ENCODE measurements at places on chromosomes 5 and 9. TPM values are rescaled to one million over a fixed set of nuclear protein-coding genes. Genes with fewer than 3 reads are reported as not detected.
A peak's percentile ranks its signal among the peaks of the same experiment; 100 is the strongest.

- no peak for DNase-seq
Observed at GRCh38 chr5:51027271-51027670, 356.0 kb upstream of the ISL1 start.

GRCh38 chr9:18500451-18500850 lies 26.5 kb downstream of the ADAMTSL1 start:
- peak; percentile 87 for DNase-seq

- no peak for DNase-seq
Observed at GRCh38 chr9:111284703-111285102, 45.3 kb downstream of the OR2K2 start.

DNA sequence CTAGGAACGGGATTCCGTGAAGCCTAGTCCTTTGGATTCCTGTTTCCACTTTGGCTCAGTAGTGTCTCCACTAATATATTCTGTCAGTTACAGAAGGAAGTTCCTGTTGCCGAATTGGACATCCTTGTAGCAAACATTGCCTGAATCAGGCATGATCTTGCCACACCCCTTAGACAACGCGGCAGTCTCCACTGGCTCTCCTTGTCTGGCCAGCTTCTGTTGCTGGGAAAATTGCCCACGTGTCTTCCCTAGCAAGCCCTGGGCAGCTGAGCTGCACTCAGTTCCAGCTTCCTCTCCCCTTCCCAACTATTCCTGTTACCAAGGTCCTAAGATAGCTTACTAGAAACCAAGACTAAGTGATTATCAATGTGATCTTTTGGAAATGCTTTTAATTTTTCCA lies 316.6 kb upstream of the RIOK2 start:
- no peak for DNase-seq

DNA sequence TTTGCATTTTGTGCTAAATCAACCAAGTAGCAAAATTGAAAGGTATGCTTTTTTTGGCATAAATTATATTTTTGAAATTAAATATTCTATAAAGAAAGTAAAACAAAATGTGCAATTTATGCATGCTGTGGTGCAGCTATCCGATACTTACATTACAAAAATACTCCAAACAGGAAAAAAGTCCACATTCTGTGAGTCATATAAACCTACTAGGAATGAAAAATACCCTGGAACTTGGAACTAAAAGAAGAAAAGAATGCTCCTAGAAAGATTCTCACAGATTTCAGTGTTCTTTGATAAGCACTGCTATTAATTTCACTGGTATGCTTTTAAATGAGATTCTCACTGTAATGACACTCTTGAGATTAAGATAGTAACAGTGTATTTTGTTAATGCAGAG lies 92.6 kb downstream of the OSMR start:
- no peak for DNase-seq

- peak; percentile 76 for DNase-seq
Observed at GRCh38 chr9:15277400-15278090, 29.5 kb downstream of the TTC39B start.

Gene LHX6
- total RNA-seq = 11.3 TPM

Measured in lung (tissue), 17 donors.